ENCODE measurements at places on chromosomes 5 and 9.

GRCh38 chr5:10876006-10876744 lies 115.1 kb upstream of the DAP start:
- no peak for DNase-seq

DNA sequence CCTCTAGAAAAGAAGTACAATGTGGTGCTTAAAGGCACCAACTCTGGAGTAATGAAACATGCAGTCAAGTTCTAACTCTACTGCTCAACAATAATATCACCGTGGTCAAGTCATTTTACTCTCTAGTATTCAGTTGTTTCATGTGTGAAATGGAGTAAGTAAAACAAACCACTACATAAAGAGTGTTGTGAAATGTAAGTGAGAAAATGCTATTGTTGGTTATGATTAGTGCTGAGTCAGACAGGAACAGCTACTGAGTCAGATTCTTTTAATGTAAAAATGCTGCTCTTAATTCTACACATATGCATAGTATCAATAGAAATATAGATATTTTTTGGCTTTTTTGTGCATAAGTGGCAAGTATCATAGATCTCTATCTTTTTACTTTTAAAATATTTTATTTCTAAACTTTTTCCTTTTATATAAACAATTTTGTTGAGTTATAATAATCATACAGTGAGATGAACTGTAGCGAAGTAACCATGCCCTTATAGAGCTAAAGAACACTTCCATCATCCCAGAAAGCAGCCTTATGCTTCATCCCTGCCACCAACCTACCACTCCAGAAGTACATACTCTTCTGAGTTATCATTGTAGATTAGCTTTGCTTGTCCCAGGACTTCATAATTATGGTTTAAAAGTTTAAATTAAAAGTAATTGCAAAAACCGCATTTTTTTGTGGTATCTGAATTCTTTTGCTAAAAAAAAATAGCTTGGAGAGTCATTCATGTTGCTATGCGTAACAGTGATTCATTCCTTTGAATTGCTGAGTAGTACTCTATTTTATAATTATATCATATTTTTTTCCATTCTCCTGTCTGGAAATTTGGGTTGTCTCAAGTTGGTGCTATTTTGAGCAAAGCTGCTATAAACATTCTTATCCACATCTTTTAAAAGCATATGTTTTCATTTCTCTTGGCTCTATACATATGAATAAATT lies 548.2 kb upstream of the CLINT1 start:
- DNase-seq: peak; percentile 71

GRCh38 chr5:82364497-82364896 lies 86.3 kb upstream of the RPS23 start:
- DNase-seq: no peak

- DNase-seq: no peak
Observed at GRCh38 chr9:125747765-125748445, 732 bp downstream of the PBX3 start.

- DNase-seq: no peak
Observed at GRCh38 chr5:44797841-44798240, 10.9 kb upstream of the MRPS30 start.

DNA sequence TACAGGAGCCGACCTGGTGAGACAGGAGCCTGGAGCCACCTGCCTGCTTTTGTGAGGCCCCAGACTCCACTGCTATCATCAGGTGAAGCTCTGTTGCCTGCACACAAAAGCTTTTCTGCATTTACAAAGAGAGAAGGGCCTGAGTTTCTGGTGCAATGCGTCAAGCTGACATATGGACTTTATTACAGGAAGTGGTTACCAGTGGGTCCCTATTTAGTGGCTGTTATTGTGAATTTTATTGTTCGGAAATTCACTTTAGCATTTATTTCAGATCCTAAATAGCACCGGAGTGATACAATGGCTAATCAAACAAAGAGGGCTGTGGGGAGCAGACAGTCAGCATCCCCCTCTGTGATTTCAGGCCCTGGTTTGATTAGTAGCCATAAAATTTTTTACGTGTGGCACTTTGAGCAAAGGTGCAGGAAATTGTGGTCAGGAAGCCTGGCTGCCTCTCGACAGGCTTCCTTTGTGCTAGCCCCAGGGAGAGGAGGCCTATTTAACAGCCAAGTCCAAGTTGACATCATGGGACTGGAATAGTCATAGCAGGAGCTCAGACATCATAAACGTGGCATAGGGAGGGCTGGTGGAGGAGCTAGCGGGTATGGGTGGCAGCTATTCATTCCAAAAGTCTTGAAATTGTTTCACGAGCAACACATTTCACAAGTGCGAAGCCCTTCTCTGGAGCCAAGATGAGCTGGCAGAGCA lies 8.4 kb downstream of the TGFBI start:
- no peak for DNase-seq

- DNase-seq: no peak
Observed at GRCh38 chr5:180201051-180201987, 7.7 kb downstream of the RASGEF1C start.

- DNase-seq: no peak
Observed at GRCh38 chr5:179217956-179218942, 127.0 kb downstream of the ADAMTS2 start.

DNA sequence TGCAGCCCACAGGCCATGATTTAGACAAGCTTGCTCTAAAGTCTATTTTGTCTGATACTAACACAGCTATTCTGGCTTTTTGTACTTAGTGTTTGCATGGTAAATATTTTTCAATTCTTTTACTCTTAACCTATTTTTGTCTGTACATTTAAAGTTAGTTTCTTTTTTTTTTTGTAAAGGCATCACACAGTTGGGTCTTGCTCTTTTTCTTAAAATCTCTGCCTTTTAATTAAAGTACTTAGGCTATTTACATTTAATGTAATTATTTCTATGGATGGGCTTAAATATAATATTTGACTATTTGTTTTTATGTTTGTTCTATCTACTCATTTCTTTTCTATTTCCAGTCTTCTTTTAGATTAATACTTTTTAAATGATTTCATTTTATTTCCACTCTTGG lies 49.7 kb upstream of the MAST4 start:
- DNase-seq: no peak

DNA sequence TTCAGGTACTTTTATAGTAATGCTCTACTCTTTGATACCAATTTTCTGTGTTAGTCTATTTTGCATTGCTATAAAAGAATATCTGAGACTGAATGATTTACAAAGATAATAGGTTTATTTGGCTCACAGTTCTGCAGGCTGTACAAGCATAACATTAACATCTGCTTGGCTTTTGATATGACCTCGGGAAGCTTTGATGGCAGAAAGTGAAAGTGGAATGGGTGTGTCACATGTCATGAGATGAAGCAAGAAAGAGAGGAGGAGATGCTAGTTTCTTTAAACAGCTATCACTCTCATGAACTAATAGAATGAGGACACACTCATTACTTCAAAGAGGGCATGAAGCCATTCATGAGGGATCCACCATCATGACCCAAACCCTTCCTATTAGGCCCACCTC lies 270.9 kb upstream of the IL12B start:
- no peak for DNase-seq

GRCh38 chr9:137108608-137109249 lies 5.8 kb downstream of the DPP7 start:
- no peak for DNase-seq

GRCh38 chr9:96429732-96430131 lies 11.6 kb upstream of the ZNF367 start:
- DNase-seq: no peak

DNA sequence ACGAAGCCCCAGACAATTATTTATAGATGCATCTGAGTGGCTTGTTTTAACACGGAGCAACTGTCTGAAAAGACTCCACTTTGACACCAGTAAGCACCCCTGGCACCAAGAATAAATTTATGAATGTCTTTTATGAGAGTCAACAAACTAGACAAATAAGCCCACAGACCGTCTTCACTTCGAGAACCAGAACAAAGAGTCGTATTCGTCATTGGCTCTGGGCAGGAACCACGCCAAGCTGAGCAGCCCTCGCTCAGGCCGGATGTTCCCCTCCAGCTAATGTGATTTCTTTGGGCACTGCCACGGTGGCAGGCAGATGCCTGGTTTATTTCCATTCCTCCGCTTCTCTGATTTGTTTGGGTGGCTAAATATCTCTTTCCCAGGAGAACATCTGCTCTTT lies 91.9 kb upstream of the STC2 start:
- no peak for DNase-seq

DNA sequence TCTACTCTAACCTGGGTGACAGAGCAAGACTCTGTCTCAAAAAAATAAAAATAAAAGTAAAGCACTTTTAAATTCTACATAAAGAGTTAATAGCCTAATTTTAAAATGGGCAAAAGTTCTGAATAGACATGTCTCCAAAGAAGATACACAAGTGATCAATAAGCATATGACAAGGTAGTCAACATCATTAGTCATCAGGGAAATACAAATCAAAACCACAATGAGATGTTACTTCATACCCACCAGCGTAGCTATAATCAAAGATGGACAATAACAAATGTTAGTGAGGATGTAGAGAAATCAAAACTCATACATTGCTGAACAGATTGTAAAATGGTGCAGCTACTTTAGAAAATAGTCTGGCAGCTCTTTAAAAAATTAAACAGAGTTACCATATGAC lies 64.1 kb downstream of the IQGAP2 start:
- DNase-seq: no peak

- peak; percentile 53 for DNase-seq
Observed at GRCh38 chr9:12776513-12777055, 1.8 kb downstream of the LURAP1L start.

DNA sequence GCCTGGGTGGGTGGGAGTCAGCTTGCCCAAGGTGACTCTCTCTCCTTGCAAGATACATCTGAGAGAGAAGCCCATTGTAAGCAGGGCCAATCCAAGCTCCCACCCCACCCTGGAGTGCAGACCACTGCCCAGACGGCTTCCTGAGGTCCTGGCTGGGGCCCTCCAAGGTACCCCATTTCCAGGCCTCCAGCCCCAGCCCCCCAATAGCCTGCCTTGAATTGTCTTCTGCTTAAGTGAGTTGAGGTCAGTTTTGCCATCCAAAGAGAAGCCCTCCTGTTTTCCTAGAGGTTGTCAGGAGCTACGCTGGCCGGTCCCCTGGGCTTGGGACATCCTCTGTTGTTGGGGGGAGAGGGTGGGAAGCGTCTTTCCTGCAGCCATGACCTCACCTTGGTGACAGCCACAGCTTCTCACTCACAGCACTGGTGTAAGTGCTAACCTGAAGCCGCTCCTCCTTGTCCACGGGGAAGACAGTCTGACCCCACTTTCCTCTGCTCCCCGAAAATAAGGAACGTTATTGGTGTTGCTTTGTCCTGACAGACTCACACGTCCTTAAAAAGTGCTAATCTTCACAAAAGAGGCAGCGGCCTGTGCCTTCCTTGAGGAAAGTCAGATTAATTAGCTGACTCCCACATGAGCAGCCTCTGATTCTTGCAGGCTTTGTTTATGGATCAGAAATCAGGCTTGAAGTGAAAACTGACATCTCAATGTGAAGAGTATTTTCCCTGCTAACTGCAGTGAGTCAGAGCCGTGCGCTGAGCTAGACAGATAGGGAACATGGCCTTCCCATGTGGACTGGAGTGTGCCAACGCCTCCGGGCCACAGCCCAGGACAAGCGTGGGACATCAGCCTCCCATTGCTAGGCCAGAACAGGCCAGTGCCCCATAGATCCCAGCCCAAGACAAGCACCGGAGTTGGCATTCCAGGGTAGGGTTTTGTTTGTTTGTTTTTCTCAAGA lies 52.3 kb downstream of the ADAMTS2 start:
- no peak for DNase-seq

- no peak for DNase-seq
Observed at GRCh38 chr5:17879276-17879675, 245.0 kb downstream of the TAF11L14 start.

DNA sequence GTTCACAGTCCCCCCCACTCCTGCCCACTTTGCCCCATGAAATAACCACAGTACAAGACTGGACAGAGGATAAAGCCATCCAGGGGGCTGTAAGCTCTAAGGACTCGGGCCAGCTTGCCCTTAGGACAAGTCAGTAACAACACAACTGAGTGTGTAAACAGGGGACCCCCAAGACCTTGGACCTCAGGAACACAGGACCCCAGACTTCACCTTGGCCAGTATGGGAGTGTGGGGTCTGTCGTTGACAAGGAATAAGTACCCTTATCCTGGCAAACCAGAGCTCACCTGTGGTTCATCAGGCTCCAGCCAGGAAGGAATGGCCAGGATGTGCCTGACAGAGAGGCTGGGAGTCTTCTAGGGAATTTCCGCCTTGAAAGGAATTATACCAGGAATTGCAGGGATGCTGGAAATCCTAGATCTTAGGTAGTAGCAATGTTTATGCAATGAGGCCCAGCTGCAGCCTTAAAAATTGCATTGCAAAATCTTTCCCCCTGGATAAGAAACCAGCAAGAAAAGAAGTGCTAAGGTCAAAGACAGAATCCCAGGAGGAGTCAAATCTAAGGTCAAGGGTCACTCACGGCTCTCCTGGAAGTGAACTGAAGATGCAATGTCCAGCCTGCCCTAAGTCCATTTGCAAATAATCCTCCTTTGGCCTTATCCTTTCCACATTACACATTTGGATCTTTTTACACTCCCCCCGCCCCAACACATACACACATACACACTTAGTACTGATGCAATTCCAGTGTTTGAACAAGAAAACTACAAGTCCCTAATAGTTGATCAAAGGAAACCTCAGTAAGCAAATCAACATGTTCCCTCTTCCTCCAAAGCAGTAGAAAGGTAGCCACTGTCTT lies 27.3 kb upstream of the TDRD7 start:
- DNase-seq: no peak

- DNase-seq: peak; percentile 61
Observed at GRCh38 chr5:69042915-69043654, 50.7 kb upstream of the SLC30A5 start.

DNA sequence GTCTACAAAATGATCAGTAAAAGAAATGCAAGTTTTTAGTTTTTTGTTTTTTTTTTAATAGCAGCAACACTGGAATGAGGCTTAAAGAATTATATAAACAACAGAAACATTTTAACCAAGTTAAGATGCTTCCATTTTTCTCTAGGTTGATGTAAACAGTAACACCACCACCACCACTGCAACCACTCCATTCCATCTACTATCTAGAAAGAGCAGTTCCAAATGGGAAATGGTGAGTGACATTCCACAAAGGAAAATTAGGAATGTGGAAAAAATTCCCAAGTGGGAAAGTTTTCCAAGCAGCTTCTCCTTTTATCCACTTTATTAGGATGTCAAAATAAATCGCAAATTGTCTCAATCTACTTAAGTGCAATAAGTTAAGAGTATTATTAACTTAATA lies 32.6 kb downstream of the SLC38A9 start:
- no peak for DNase-seq

DNA sequence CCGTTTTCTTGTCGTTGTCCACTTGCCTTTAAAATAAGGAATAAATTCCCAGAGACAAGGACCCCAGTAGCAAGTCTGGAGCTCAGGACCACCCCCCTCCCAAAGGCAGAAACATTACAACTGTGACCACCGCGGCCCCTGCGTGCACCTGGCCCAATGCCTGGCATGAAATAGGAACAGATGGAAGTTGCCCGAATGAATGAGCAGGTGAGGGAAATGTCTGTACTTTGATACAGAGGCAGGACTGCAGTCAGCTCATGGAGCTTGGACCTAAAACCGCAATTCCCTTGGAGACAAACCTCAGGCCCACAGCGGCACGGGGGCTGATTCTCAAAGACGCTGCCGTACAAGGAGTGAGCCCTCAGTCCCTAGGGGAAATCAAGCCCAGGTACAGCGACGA lies 55.3 kb upstream of the SARDH start:
- DNase-seq: no peak

- no peak for DNase-seq
Observed at GRCh38 chr9:20200991-20201431, 412.2 kb upstream of the SLC24A2 start.

- peak; percentile 48 for DNase-seq
Observed at GRCh38 chr5:74538206-74538661, 102.3 kb downstream of the ENC1 start.

GRCh38 chr5:121870489-121870888 lies 18.8 kb downstream of the FTMT start:
- DNase-seq: no peak

- no peak for DNase-seq
Observed at GRCh38 chr5:1726469-1726865, 73.2 kb downstream of the MRPL36 start.

All from fibroblast of skin of left biceps (primary cell).